ENCODE measurements at places on chromosomes 12 and 14. TPM values are rescaled to one million over a fixed set of nuclear protein-coding genes. Genes with fewer than 3 reads are reported as not detected.

The CIDEB gene
- total RNA-seq, result 4.1 TPM

The INTS13 gene
- 72.3 TPM for total RNA-seq

The NEK9 gene
- total RNA-seq, result 11.4 TPM

The KCNA5 gene
- total RNA-seq, result not detected

The RAD9B gene
- total RNA-seq, result 0.19 TPM

The MON2 gene
- total RNA-seq, result 9.9 TPM

The EFS gene
- 10.1 TPM for total RNA-seq

The ZNF268 gene
- 11.9 TPM for total RNA-seq

The PZP gene
- total RNA-seq, result not detected
